Non-pigmented ciliary epithelial cell (primary cell): ENCODE measurements at places on chromosomes 3 and 15.

DNA sequence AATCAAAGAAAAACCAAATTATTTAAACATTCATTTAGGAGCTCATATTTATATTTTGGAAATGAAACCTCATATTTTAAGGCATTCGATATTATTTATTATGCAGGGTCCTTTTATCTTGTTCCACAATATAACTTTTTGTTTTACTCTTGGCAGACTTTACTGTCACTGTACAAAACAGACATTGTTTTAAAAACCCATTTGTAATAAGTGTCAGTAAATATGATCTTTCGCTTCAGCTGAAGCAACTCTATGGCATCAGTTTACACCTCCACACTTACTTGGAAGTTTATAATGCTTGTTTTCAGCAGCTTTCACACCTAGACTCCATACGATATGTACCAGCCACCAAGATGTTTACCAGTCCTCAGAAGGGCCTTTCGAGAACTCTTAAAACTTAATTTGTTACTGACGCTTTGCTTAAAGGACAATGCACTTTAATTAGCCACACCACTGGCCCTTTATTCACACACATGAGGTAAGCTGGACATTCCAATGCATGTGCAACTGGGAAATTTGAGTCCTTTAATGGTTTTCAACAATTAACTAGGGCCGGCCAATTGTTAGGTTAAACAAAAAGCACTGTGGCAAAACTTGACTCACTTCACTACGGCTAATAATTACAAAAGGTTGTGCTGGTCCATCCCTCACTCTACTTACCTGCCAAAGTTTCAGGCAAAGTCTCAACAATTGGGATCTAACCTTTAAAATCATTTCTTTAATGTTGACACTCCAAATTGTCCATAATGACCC, 16.7 kb downstream of the WWTR1 start:
- DNase-seq = no peak

DNA sequence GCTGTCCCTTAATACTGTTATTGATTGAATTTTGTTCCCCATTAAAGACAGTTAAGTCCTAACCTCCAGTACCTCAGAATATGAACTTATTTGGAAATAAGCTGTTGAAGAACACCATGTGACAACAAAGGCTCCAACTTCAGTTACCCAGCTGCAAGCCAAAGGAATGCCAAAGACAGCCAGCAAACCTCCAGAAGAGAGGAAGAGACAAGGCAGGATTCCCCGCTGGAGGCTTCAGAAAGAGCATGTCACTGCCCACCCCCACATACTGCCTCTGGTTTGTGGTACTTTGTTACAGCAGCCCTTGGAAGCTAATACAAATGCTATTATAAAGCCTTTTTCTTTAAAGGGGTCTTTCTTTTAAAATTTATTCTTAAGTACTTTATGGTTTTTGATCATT, 18.4 kb upstream of the NEK10 start:
- DNase-seq = no peak

- DNase-seq = no peak
These were observed 263.6 kb upstream of the AZI2 start for GRCh38 chr3:28612232-28612631.

DNA sequence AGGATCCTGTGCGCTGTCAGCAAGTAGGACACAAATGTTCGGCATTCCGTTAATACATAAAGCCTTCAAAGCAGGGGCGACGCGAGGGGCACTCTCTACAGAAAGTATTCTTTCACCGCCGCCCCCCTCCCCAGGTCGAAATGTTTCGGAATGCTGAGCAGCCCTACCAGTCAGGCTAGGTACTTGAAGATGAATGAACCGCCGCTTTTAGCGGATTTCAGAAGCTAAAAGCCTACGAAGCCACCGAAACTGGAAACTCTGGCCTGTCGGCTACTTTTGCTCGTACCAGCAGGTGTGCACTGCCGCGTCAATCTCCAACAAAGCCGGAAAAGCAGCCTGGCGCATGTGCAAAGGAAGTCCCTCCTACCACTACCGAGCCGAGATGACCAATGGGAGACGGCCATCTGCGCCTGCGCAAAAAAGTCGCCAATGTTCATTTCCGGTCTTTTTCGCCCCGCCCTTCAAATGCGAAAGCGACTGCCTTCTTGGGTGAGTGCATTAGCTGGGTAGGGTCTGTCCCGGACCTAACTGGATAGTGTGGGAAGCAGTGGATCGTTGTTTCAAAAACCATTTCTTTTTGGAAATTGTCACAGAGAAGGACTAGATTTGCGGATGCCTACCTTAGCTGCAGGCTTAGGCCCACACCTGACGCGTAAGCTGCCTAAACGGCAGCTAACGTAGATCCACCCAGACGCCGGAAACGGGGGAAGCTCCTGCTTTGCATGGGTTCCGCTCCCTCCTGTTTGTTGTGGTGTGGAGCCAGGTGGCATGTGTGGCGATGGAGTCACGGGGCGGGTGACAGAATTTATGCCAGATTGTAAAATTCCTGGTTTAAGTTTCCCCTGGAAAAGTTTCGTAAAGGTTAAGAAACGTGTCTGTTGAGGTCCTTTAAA, at the start of gene WDR5B:
WDR5B (minus strand) TSS at position 301 of the 893 bp plus-strand sequence. CDS start 534 bp downstream, outside the sequence.
- peak; percentile 88 for DNase-seq
